Bone marrow (tissue), 2 donors: ENCODE measurements at places on chromosomes 2 and 18.

- DNase-seq, result no peak
These were observed 204.2 kb downstream of the GBX2 start for GRCh38 chr2:235963853-235964577.

- no peak for DNase-seq
These were observed 78.4 kb downstream of the TRIM43 start for GRCh38 chr2:95670167-95670566.

DNA sequence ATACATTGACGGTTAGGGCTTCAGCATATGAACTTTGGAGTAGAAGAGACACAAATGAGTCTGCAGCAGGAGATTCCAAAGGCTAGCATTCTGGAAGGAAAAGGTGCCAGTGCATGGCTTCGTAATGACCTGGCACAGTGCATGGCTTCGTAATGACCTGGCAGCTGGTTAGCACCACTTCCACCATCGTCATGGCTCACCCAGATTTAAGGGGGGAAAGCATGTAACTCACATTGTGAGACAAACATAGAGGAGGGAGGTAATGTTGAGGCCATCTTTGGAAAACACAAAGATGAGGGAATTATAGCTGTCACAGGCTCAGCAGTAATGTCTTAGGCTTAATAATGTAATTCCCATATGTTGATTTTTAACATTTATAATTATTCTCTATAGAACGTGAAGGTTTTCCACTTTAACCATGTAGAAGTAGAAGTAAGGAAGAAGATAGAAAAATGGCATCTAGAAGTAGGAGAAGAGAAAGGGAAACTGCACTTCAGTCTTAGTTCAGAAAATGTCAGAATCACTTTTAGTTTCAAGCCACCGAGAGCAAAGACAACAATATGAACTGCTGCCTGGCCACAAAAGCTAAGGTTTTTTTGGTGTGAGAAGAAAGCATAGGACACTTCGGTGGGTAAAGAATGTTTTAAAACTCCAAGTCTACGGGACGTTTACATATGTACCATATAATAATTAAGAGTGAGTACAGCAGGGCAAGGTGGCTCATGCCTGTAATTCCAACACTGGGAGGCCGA is 6.8 kb upstream of the STK25 start:
- no peak for DNase-seq

- no peak for DNase-seq
These were observed 108.9 kb upstream of the ACAA2 start for GRCh38 chr18:49922228-49922627.

DNA sequence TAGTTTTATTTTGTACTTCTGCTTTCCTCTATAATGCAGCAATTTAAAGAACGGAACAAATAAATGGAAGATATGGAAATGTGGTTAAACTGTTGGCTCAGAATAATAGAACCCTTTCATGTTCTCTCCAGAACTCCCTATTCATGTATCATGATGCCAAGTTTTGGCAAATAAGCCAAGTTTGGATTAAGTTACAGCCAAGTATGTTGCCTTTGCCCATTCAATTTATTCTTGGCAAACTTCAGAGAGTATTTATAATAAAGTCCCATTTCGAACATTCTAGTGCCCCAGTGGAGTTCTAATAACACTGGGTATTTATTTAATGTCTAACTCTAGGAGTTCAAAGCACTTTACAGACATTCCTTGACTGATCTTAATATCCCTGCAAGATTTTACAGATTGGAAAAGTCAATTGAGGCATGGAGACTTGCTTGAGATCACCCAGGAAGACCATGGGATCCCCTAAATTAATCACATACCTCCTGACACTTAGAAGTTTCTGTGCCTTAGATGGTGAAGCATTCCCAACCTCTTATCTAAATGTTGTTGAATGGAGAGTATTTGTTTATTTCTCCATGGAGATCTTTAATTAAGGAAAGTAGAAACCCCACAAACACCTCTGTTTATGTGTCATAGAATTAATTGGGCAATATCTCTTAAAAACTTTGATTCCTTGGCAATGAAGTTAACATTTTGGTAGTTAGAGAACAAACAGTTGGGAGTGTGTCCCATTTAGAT is 106.7 kb downstream of the ACKR3 start:
- DNase-seq, result no peak

GRCh38 chr18:80233899-80234298 is 13.4 kb downstream of the PARD6G start:
- no peak for DNase-seq

GRCh38 chr18:62179213-62179612 is 7.6 kb downstream of the PIGN start:
- no peak for DNase-seq

- no peak for DNase-seq
These were observed 373.0 kb downstream of the CDH2 start for GRCh38 chr18:27803957-27804356.

DNA sequence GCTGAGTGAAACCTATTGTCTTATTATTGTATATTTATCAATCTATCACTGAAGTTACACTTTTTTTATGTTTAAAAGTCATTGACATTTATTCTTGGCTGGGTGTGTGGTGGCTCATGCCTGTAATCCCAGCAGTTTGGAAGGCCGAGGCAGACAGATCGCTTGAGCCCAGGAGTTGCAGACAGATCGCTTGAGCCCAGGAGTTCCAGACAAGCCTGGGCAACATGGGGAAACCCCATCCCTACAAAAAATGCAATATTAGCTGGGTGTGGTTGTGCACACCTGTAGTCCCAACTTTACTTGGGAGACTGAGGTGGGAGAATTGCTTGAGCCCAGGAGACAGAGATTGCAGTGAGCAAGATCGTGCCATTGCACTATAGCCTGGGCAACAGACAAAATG is 97.8 kb downstream of the EPC2 start:
- no peak for DNase-seq

GRCh38 chr2:222272446-222273015 is 26.3 kb downstream of the PAX3 start:
- no peak for DNase-seq

GRCh38 chr18:75024871-75025270 is 184.1 kb downstream of the PTGR3 start:
- DNase-seq, result no peak

- peak; percentile 20 for DNase-seq
These were observed 36.5 kb upstream of the GLS start for GRCh38 chr2:190843890-190844699.

DNA sequence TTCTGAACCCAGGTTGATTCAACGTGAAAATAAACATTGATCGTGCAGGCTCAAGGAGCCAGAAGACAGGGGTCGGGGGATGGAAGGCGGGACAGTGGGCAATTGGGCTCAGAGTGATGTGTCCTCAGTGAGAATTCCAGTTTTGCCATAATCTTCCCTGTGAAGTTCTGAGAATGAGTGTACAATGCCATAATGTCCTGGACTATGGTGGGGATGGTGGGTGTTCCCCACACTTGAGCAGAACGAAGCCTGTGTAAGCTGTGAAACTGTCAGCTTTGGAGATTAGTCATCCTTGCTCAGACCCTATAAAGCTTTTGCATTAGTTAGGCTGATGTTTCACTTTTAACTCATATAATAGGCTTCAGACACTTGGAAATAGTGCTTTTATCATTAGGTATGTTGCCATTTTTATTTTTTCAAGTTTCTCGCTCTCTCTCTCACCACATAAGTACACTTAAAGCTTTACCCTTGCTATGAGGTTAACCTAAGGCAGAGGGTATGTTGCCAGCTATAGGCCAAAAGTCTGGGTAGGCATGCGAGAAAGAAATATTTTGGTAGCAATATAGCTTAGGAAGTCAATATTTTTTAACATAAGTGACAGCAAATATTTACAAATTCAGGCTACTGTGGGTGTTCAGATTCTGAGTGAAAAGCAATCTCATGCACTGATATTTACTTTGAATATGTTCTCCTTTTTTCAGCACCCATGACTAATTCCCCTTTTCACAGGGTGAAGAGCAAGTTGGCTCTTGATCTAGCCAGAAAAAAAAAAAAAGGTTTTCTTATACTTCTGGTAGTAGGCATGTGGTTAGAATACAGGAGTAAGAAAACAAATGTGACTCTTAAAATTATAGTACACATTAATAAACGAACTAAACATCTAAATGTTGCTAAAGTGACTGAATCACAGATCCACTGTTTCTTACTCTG is 47.2 kb downstream of the CDC42EP3 start:
- DNase-seq, result peak; percentile 67
